ENCODE measurements at places on chromosomes 13 and 19. TPM values are rescaled to one million over a fixed set of nuclear protein-coding genes. Genes with fewer than 3 reads are reported as not detected.

CCDC70 gene
- total RNA-seq = not detected

ZNF709 gene
- total RNA-seq = 1.7 TPM

EDNRB gene
- 666 TPM for total RNA-seq

GPC5 gene
- under 0.01 TPM for total RNA-seq

NLRP11 gene
- not detected for total RNA-seq

PEG3 gene
- total RNA-seq = 1.4 TPM

DACH1 gene
- not detected for total RNA-seq

PSG11 gene
- total RNA-seq = not detected

ZNF433 gene
- 2.5 TPM for total RNA-seq

ETV2 gene
- total RNA-seq = 0.36 TPM

PIK3R2 gene
- total RNA-seq = 28.8 TPM

LILRB2 gene
- not detected for total RNA-seq

NFIX gene
- 35.3 TPM for total RNA-seq

HTR2A gene
- under 0.01 TPM for total RNA-seq

PSPN gene
- 1.3 TPM for total RNA-seq
